Natural killer cell treated with Interleukin-12 subunit alpha and Interleukin-12 subunit beta and Interleukin-15 and Interleukin-18, amount 100 ng/mL, for 72 hours (primary cell): ENCODE measurements at places on chromosomes 11 and 22.

DNA sequence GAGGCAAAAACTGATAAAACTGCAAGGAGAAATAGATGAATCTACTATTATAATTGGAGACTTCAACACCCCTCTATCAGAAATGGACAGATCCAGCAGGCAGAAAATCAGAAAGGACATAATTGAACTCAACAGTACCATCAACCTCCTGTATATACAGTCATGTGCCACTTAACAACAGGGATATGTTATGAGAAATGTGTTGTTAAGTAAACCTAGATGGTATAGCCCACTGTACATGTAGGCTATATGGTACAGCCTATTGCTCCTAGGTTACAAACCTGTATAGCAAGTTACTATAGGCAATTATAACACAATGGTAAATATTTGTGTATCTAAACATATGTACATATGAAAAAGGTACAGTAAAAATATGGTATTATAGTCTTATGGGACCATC is 66.8 kb upstream of the PHF21A start:
- H3K36me3 ChIP-seq = peaks cover 6% of the 10 kb centered on the region
- H3K27ac ChIP-seq = no peak overlapping the region
- DNase-seq = no peak
- H3K27me3 ChIP-seq = peaks cover 21% of the 10 kb centered on the region

- H3K4me1 ChIP-seq = peaks cover 31% of the 10 kb centered on the region
- no peak overlapping the region for H3K27ac ChIP-seq
- H3K36me3 ChIP-seq = no peaks in the 10 kb centered on the region
- no peak overlapping the region for H3K4me3 ChIP-seq
Observed at GRCh38 chr11:937841-938261, 12.2 kb downstream of the AP2A2 start.

- no peak for DNase-seq
- H3K27ac ChIP-seq = peak overlapping the region; percentile 33
- H3K27me3 ChIP-seq = no peaks in the 10 kb centered on the region
- no peaks in the 10 kb centered on the region for H3K36me3 ChIP-seq
- peaks cover 17% of the 10 kb centered on the region for H3K4me1 ChIP-seq
Observed at GRCh38 chr11:61082062-61082870, 20.0 kb upstream of the CD5 start.

GRCh38 chr22:27995801-27996528 is 76.9 kb upstream of the PITPNB start:
- no peaks in the 10 kb centered on the region for H3K4me1 ChIP-seq
- H3K4me3 ChIP-seq = no peak overlapping the region
- H3K36me3 ChIP-seq = no peaks in the 10 kb centered on the region

GRCh38 chr11:124394408-124394807 is 4.4 kb downstream of the OR8B3 start:
- no peaks in the 10 kb centered on the region for H3K4me1 ChIP-seq
- H3K27me3 ChIP-seq = peaks cover 6% of the 10 kb centered on the region
- H3K4me3 ChIP-seq = no peak overlapping the region

DNA sequence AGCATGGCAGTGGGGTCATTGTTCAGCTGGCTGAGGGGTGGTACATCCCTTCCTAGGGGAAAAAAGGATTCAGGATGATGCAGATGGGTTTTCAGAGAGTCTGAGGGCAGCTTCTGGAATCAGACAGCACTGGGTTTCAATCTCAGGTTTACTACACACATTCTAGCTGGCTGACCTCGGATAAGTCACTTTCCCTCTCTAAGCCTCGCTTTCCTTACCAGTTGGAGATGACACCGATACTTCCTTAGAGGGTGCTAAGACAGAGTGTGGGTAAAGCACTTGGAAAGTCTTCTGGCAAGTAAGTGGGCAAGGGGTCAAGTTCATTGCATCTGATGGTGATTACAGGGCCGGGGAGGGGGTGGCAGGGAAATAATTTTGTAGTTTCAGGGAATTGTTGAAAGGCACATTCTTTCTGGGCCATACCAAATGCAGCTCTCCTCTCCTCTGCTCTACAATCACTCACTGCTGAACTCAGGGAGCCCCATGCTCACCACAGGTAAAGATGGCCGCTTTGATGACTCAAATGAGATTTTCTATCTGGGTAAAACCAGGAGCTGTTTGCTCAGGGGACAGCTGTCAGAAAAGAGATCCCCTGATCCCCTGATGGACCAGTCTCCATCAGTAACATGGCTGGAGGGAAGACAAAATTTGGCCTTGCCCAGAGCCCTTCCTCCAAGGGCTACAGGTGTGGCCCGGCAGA is 6.5 kb upstream of the MIAT start:
- peaks cover 50% of the 10 kb centered on the region for H3K4me1 ChIP-seq
- no peaks in the 10 kb centered on the region for H3K36me3 ChIP-seq
- DNase-seq = no peak
- H3K27ac ChIP-seq = peak overlapping the region; percentile 11

DNA sequence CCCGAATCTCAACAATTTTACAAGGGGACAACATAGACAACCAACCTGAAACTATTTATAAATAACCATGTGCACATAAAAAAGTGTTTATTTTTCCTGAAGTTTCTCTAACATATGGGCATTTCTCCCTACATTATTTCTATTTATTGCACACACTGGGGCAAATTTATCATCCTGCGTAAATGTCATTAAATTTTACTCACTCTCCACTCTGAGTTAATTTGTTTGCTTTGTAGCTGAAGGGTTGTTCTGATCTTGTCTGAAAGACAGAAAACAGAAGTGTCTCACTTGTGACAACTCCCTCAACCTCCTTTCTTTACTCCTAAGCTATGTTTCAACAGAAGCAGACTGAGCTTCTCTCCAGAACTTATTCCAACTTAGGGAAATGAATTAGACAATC is 194.2 kb downstream of the HIPK3 start:
- H3K36me3 ChIP-seq = no peaks in the 10 kb centered on the region
- DNase-seq = no peak
- no peaks in the 10 kb centered on the region for H3K4me1 ChIP-seq
- no peak overlapping the region for H3K27ac ChIP-seq
- no peak overlapping the region for H3K4me3 ChIP-seq
- H3K27me3 ChIP-seq = peaks cover 32% of the 10 kb centered on the region

DNA sequence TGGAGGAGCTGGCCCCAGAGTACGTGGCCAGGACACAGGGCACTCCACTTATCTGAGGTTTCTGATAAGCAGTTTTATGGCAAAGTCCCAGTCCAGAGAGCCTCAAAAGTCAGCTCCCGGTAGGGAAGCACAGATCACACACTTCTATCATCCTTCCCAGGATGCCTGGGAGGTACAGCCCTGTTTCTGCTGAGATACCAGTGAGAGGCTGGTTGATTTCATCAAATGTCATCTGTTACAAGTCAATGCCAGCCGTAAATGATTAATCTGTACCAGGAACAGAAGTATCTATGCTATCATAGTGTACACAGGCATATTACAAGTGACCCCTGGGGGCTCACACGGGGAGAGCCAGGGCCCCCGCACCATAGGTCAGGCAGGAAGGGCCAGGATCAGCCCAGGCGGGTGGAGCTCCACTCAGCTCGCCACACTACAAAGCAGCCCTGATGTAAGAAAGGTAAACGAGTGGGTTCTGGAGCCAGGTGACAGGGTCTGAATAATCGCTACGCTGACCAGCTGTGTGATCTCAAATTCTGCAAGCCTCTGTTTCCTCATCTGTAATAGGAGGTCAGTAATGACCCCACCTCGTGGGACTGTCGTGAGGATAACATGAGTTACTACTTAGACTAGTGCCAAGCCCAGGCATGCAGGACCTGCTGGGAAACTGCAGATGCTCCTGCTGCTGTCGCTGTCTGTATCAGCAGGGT is 17.6 kb downstream of the PLA2G6 start:
- no peak overlapping the region for H3K4me3 ChIP-seq
- no peaks in the 10 kb centered on the region for H3K27me3 ChIP-seq
- H3K4me1 ChIP-seq = peaks cover 10% of the 10 kb centered on the region
- no peak overlapping the region for H3K27ac ChIP-seq

DNA sequence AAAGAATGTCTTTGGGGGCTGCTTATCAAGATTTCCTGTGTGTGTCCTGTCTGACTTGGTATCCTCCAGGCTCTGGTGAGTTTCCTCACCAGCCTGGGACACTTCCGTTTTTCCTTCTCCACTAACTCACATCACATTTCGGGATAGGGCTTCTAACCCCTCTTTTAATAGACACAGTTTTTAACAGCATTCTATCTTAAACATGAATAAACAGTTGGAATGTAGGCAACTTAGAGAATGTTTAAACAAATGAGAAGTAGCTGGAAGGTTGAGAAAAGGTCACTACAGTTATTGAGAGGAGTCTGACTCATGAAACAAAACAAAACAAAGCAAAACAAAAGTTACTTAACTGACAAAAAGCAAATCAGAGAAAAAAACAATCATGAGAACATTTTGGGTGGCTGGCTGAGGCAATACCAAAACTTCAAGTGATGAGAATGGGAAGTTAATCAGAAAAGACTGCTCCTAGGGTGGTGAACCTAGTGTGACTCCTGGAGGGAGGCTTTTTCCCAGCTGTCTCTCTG is 64.7 kb upstream of the CTSC start:
- H3K4me3 ChIP-seq = no peak overlapping the region
- H3K27ac ChIP-seq = no peak overlapping the region
- H3K36me3 ChIP-seq = no peaks in the 10 kb centered on the region
- DNase-seq = no peak
- H3K4me1 ChIP-seq = peaks cover 5% of the 10 kb centered on the region

DNA sequence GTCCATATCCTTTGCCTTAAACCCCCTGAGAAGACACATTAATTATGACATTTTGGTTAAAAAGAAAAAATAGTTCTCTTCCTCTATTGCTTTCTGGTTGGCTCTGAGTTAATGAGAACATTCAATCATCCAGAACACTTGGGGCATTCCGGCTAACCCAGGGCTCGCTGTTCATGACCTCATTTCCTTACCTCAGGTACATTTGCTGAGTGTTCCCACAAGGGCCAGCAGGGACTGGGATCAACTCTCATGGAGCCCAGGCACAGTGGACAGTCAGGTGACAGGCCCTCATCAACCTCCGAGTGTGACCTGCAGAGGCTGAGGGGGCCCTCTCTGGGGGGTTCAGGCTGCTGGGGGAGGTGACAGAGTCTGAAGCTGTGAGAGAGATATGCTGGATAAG is 98.9 kb downstream of the MYO18B start:
- no peaks in the 10 kb centered on the region for H3K36me3 ChIP-seq
- H3K27me3 ChIP-seq = peaks cover 2% of the 10 kb centered on the region
- H3K4me1 ChIP-seq = no peaks in the 10 kb centered on the region

- peaks cover 16% of the 10 kb centered on the region for H3K27me3 ChIP-seq
- DNase-seq = no peak
- peak overlapping the region; percentile 8 for H3K4me3 ChIP-seq
Observed at GRCh38 chr11:1893581-1894359, 2.1 kb upstream of the PRR33 start.

DNA sequence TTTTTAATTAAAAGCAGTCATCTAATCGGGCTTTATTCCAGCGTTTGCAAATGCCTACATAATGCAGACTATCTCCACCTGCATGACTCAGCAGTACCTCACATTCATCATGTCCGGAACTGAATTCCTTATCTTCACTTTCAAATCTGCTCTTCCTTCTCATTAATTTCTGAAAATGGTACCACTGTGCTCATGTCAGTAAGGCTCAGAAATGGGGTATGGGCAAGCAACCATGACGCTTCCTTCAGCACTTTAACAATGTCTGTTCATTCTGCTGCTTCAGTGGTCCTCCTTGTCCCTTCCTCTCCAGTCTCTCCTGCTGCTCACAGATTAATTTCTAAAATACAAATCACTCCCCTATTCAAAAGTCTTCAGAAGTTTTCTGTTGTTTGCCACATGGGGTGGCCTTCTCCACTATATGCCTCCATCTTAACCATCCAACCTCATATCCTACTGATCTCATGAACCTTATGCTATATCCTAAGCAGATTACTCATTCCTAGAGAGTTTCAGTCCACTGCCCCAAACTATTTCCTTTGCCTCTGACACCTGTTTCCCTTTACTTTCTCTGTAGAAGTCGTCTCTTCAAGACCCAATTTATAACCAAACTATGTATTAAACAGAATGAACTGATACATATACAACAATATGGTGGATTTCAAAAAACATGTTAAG is 7.0 kb downstream of the GTF2H1 start:
- peaks cover 45% of the 10 kb centered on the region for H3K4me1 ChIP-seq
- H3K27me3 ChIP-seq = no peaks in the 10 kb centered on the region
- no peak for DNase-seq

DNA sequence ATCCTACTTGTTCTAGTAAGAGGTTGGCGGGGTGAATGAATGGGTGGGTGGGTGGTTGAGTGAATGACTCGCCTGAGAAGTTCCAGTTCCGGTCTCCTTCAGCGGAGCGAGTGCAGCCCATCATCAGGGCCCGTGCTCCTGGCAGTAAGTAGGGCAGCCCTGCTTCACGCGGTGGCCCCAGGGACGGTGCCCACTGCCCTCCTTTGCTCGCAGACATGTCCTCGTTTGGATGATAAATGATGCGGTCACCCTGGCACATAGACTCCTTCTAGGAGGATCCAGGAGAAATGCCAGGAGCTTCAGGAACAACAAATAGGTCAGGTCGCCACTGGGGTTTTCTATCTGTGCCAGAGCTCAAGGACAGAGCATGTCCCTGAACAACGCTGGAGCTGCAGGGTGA is 370.8 kb downstream of the CTTN start:
- no peaks in the 10 kb centered on the region for H3K36me3 ChIP-seq
- DNase-seq = no peak
- no peak overlapping the region for H3K27ac ChIP-seq
- no peak overlapping the region for H3K4me3 ChIP-seq
- H3K4me1 ChIP-seq = no peaks in the 10 kb centered on the region
- peaks cover 9% of the 10 kb centered on the region for H3K27me3 ChIP-seq

DNA sequence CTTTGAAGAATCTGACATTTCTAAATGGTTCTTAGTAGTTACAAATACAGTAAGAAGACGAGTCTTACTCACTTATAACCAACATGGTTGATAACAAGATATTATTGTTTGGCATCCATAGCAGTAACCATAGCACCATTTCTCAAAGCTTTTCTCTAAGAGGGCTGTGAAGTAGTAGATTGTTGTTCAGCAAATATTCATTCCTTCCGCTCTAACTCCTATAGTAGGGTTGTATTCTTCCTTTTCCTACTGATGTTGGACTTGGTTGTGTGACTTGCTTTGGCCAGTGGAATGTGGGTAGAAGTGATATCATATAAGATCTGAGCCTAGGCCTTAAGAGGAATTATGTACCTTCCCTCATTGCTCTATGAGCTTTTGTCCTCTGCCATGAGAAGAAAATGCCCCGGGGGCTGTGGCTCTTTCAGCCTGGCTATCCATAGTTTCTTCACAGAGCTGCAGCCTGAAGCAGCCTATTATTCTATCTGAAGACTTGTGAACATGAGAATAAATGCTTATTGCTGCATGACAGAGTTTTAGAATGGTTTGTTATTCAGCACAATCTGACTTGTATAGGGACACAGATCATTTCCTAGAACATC is 28.9 kb upstream of the ZBED5 start:
- H3K36me3 ChIP-seq = peaks cover 18% of the 10 kb centered on the region
- H3K4me1 ChIP-seq = no peaks in the 10 kb centered on the region
- H3K27ac ChIP-seq = no peak overlapping the region
- H3K4me3 ChIP-seq = no peak overlapping the region
- peaks cover 29% of the 10 kb centered on the region for H3K27me3 ChIP-seq

GRCh38 chr11:71325418-71326327 is 73.3 kb upstream of the SHANK2 start:
- H3K27ac ChIP-seq = no peak overlapping the region
- H3K36me3 ChIP-seq = no peaks in the 10 kb centered on the region
- peaks cover 6% of the 10 kb centered on the region for H3K27me3 ChIP-seq
- no peaks in the 10 kb centered on the region for H3K4me1 ChIP-seq
- H3K4me3 ChIP-seq = no peak overlapping the region

- DNase-seq = no peak
- no peaks in the 10 kb centered on the region for H3K36me3 ChIP-seq
- H3K4me3 ChIP-seq = no peak overlapping the region
- no peak overlapping the region for H3K27ac ChIP-seq
- H3K27me3 ChIP-seq = peaks cover 26% of the 10 kb centered on the region
Observed at GRCh38 chr11:46342239-46342638, 5.0 kb upstream of the DGKZ start.

- DNase-seq = no peak
- H3K4me1 ChIP-seq = peaks cover 4% of the 10 kb centered on the region
- H3K27me3 ChIP-seq = peaks cover 38% of the 10 kb centered on the region
- no peaks in the 10 kb centered on the region for H3K36me3 ChIP-seq
Observed at GRCh38 chr11:134045799-134046635, 22.9 kb upstream of the JAM3 start.
